ENCODE measurements at places on chromosomes 5 and 9.

- peaks cover 7% of the 10 kb centered on the region for H3K36me3 ChIP-seq
- H3K27me3 ChIP-seq, result peaks cover 8% of the 10 kb centered on the region
- H3K4me3 ChIP-seq, result no peak overlapping the region
- H3K4me1 ChIP-seq, result peaks cover 56% of the 10 kb centered on the region
- no peak for DNase-seq
Measured at GRCh38 chr5:151961557-151961956, 36.9 kb upstream of the GLRA1 start.

DNA sequence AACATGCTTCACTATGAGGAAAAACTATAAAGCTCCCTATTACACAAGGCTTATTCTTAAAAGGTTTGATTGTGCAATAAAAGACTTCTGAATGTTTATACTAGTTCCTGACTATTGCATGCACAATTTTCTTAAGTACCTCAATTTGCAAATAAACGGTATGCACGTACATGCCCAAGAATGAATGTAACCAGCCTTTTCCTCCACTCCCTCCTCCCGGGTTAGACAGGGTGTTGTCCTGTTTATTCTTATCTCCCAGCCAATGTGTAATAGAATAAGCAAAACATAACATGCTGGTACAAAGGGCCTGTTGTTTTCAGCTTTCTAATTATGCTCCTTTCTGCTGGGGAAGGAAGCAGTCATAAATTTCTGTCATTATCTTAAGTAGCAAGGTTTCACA is 79.1 kb downstream of the AOPEP start:
- peaks cover 31% of the 10 kb centered on the region for H3K36me3 ChIP-seq
- no peak for DNase-seq
- H3K4me3 ChIP-seq, result no peak overlapping the region
- peak overlapping the region; percentile 84 for H3K27ac ChIP-seq
- no peaks in the 10 kb centered on the region for H3K27me3 ChIP-seq

- H3K27ac ChIP-seq, result no peak overlapping the region
- H3K36me3 ChIP-seq, result no peaks in the 10 kb centered on the region
- no peak for DNase-seq
Measured at GRCh38 chr5:61808091-61808490, 476.0 kb downstream of the ZSWIM6 start.

DNA sequence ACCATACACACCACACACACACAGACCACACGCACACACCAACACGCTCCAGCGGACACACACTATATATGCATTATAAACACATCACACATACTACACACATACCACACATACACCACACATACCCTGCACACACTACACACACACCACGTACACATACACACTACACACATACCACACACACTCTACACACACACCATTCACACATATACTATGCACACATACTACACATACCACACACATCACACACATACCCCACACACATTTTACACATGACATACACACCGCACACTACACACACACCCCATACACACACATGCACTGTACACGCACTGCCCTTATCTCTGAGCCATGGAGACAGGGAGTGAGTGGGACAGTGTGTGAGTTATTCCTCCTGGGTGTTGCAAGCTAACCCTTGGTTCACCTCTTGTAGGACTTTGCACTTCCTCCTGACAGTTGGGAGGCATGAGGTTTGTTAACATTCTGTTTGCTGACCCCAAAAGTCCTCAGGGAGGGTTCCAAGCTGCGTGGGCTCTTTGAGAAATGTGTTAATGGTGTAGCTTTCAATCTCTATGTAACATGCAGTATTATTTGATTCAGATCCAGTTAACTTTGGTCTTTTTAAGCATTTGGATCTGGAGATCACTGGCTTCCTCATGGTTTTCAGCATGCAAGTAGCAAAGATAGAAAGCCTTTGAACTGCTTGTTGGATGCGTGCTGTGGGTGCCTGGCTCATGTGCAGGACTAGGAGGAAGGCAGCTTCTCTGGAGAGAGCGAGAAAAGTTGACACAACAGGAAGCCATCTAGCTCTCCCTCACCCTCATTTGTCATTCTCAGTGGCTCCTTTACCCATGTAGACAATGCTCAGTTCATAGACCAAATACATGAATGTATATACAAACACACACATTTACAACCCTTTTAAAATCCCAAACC is 13.7 kb downstream of the IL31RA start:
- H3K27me3 ChIP-seq, result no peaks in the 10 kb centered on the region
- H3K4me1 ChIP-seq, result no peaks in the 10 kb centered on the region
- H3K36me3 ChIP-seq, result no peaks in the 10 kb centered on the region
